ENCODE measurements at places on chromosomes 2 and 18.
A peak's percentile ranks its signal among the peaks of the same experiment; 100 is the strongest.

- DNase-seq, result no peak
Measured at GRCh38 chr2:136653861-136654260, 111.5 kb upstream of the THSD7B start.

DNA sequence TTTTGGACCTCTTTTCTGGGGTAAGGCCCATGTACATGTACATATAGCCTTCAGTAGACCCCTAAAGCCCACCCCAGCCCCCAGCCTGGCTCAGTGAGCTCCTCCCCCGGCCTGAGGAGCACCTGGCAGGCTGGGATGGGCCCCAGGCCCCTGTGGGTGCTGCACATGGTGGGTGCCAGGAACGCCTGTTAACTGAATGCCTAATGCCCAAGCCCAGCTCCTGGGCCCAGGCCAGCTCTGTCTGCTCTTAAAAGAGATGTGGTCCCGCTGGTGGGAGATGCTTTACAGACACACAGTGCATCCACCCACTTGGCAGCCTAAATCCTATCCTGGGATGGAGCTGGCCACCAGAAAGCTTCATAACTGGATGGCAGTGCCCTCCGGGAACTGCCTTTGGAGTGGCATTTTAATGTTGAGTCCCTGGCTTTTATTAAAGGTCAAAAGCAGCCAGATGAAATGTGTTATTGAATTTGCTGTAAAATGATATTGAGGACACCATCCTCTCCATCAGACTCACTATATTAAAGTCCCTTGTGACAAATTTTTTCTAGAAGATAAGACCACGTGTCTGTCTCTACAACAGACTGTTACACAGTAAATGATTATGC lies 7.7 kb upstream of the OXER1 start:
- DNase-seq, result no peak

- DNase-seq, result no peak
Measured at GRCh38 chr18:741931-742512, 29.6 kb upstream of the ENOSF1 start.

DNA sequence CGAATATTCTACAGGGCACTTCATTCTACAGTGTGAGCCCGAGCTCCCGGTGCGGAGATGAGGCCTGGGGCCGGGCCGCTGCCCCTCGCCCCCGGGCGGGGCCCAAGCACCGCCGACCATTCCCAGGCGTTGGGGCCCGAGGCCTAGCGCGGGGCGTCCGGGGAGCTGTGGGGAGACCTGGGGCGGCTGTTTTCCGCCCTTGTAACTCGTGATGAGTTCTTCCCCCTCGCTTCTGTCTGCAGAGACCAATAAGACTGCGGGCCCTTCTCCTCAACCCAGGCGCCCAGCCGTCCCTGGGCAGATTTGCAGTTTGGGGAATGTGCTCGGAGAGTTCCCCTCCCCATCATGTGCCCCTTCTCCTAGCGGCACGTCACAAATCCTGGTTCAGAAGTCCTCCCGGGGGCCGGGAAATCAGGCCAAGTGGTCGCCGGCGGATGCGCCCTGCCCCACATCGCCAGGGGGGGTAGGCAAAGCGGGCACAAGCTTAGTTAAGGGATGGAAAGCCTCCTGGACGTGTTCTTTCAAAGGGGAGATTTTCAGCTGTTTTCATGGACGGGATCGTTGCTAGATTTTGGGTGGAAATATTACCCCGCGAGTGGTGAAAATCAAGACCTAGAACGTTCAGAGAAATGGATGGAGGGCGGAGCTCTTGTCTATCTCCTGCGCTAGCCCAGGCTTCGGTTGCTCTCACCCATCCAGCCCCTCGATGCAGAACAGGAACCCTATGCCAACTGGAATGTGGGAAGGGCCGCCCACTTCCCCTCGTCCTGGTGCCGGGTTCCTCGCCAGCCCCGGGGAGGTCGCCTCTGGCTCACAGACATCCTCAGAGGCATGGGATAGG lies 18.8 kb upstream of the HAAO start:
- DNase-seq, result peak; percentile 52

GRCh38 chr2:96092951-96093350 lies 23.4 kb downstream of the ADRA2B start:
- peak; percentile 16 for DNase-seq
